ENCODE measurements at places on chromosomes 1 and 21.

- no peak for DNase-seq
Measured at GRCh38 chr21:39095681-39096080, 87.6 kb downstream of the PSMG1 start.

DNA sequence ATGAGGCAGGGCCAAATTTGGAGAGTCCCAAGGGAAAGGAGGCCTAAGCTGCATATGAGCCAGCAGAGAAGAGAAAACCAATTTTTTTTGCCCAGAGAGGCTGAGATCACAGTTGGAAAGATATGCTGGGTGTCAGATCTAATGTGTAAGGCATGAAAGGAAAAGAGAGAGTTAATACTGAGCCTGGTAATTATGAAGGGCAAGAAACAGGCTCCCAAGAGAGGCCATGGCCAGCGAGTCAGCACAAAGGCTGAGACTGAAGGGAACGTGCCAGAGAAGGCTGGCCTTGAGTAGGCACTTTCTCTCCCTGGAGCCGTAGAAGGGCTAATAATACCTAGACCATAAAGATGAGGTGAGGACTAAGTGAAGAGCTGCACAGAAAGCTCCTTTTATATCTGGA is 31.8 kb upstream of the BEND5 start:
- DNase-seq = no peak

GRCh38 chr1:10161541-10162290 is 48.7 kb upstream of the KIF1B start:
- no peak for DNase-seq

DNA sequence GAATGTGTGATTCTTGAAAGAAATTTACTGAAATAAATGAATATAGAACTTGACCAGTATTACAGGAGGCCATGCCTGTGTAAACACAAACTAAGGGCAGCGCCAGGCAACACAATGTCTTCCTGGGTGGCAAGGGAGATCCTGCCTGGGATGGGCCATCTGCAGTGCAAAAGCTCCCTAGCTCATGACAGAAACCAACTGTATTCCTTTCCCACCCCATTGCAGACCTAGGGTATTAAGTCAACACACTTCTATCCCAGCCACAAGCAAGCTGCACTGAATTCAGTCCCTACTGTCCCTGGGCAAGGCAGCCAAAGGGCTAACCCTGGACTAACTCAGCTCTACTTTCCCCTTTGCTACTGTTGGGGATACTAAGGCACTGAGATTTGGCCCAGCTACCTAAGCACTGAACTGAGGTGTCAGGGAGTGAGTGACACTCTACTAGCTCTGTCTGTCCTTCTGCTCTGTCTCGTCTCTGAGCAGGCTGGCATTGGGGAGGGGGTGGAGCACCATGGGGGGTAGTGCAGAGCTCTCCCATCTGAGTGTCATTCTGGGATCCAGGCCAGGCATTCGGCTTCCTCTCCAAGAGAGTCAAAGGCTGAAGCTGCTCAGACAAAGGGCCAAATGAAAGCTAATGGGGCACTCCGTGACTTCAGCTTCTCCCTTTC is 2.5 kb downstream of the INKA2 start:
- peak; percentile 97 for DNase-seq

DNA sequence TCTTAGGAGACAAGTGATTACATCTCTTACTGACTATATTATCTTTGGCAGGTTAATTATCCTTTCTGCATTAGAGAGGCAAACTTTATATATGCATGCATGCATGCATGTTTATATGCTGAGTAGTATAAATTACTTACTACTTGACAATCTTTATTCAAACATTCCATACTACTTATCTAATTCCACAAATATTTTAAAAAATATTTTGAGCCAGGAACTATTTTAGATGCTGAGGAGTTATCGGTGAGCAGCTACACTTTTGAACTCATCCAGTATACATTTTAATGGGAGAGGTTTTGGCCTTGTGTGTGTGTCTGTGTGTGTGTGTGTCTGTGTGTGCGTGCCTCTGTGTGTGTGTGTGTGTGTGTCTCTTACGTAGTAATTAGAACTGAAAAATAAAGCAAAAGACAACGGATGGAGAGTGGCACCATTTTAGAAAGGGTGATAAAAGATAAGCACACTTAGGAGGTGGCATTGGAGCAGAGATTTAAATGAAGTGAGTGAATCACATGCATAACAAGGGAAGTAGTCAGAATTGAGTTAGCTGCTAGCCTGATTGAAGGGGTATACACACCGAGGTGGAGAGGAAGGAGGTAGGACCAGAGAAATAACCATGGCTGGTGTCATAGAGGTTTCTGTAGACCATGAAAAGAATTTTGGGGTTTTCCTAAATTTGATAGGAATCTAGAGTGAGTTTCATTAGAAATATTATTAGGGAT is 1488.4 kb downstream of the MRPL39 start:
- no peak for DNase-seq

DNA sequence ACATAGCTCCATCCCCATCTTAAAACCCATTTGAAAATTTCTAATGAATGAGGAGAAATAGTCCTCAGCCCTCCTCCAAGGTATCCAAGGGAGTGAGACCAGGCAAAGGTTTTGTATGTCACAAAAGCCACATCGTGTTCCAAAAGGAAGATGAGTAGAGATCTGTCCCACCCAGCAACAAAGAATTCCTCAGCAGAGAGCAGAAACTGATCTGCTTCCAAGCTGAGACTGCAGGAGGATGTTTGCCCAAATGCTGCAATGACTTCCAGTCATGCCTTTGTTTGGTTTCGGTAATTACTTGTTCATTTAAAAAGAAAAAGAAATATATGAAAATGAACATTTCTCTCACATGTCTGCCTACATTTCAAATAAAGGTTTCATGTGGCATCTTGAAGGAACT is 186.9 kb downstream of the SETD4 start:
- no peak for DNase-seq

GRCh38 chr1:193157360-193157759 is 29.1 kb downstream of the B3GALT2 start:
- DNase-seq = no peak

- DNase-seq = no peak
Measured at GRCh38 chr1:96309783-96310182, 411.8 kb upstream of the PTBP2 start.

DNA sequence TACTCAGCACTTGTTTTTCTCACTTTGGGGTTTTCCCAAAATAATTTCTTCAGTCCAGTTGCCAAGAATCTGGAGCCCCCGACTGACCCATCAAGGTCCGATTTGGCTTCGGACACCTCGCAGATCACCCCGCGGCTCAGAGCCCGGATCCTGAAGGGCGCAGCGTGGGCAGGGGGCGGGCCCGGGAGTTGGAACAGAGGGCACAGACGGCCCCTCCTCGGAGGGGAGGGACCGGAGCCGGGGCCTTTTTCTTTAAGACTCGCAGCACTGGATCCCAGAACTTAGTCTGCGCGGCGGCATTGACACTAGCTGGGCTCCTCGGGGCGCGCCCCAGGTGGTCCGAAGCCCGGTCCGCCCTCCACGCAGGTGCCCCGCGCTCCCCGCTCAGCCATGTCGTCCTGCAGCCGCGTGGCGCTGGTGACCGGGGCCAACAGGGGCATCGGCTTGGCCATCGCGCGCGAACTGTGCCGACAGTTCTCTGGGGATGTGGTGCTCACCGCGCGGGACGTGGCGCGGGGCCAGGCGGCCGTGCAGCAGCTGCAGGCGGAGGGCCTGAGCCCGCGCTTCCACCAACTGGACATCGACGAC is at the start of gene CBR3:
Gene CBR3, plus strand, starts transcription at position 277 of the 588 bp plus-strand sequence. Its CDS starts 114 bp downstream, at position 391.
- peak; percentile 41 for DNase-seq

- no peak for DNase-seq
Measured at GRCh38 chr21:42388740-42389448, 7.0 kb downstream of the TMPRSS3 start.

DNA sequence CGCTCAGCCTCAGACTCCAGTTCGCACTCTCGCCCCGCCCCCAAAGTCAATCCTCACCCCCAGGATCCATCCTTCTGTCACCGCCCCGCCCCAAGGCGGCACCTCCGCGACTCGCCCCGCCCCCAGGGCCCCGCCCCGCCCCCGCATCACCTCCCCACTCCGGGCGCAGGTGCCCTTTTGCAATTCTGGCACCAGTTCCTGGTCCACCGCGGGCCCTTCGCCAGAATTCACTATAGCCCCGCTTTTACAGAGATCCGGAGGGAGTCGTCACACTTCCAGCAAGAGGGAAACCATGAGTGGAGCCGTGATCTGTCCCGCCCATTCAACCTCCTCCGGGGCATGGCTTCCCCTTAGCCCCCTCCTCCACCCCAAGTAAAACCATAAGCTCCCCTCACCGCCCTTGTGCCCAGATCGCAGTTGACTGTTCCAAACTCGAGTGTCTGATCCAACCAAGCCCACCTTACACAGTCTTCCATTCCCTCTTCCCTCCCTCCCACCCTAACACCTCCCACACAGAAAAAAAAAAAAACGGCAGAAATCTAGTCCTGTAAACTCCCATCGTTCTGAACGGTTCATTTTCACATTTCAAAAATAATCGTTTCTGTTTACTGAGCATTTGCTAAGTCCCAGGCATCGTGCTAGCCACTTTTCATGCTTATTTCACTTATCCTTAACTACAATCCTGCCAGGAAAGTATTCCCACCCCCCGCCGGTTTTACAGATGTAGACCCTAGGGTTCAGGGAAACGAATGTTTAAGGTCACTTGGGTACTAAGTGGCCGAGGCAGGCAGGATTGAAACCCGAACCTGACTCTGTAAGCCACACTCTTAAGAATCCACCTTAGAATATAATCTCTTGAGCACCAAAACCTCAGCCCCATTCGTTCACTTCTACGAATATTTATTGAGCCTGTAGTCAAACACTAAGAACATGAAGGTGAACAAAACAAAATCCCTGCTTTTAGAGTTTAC is 1.3 kb upstream of the DNAJC16 start:
- DNase-seq = peak; percentile 50

DNA sequence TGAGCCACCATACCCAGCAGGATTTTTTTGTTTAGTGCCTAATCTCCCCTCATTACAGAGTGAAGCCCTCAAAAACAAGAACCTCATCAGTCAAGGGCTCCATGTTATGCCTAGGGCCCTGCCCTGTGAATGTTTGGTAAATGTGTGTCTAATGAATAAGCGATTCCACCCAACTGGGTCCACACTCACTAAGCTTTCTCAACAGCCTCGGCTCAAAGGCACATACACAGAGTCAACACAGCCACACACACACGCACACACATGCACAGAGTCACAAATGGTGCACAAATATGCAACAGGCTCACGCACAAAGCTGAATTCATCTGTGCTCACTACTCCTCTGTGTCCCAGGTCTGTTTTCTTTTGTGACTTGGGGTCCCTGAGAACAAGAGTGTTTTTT is 11.7 kb upstream of the SYNC start:
- no peak for DNase-seq

GRCh38 chr1:47935856-47936255 is 61.3 kb downstream of the TRABD2B start:
- no peak for DNase-seq

- peak; percentile 51 for DNase-seq
Measured at GRCh38 chr1:1432951-1433803, 2.3 kb upstream of the VWA1 start.

DNA sequence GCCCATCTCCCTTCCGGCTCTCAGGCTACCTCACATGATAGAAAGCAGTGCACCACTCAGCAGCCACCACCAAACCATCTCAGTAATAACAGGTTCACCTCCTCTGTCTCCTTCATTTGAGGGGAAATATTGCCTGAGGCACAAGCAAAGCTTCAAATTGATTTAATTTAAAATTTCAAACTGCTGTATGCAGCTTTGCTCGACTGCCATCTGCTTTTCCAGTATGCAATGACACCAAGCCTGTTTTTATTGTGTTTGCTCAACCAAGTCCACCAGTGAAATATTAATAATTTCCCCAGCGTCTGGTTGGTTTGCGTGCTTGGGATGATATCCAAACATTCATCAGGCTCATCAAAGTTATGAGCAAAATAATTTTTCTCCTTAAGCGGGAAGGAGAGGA is 552.4 kb upstream of the DAB1 start:
- no peak for DNase-seq
